ENCODE measurements at places on chromosomes 11 and 22.

DNA sequence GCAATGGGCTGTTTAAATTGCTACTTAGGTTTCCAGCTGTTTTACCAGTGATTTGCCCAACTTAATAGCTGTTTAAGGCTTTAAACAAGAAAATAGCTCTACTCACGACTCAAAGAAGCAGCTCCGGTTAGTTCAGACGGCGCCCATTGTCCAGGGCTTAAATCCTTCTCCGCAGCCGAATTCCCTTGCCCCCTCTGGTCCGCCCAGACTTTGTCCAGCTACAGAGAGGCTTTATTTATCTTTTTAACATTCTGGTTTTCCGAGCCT is 20.9 kb upstream of the SCUBE1 start:
- no peak for DNase-seq

GRCh38 chr11:114209904-114210303 is 86.3 kb upstream of the NNMT start:
- DNase-seq = no peak

DNA sequence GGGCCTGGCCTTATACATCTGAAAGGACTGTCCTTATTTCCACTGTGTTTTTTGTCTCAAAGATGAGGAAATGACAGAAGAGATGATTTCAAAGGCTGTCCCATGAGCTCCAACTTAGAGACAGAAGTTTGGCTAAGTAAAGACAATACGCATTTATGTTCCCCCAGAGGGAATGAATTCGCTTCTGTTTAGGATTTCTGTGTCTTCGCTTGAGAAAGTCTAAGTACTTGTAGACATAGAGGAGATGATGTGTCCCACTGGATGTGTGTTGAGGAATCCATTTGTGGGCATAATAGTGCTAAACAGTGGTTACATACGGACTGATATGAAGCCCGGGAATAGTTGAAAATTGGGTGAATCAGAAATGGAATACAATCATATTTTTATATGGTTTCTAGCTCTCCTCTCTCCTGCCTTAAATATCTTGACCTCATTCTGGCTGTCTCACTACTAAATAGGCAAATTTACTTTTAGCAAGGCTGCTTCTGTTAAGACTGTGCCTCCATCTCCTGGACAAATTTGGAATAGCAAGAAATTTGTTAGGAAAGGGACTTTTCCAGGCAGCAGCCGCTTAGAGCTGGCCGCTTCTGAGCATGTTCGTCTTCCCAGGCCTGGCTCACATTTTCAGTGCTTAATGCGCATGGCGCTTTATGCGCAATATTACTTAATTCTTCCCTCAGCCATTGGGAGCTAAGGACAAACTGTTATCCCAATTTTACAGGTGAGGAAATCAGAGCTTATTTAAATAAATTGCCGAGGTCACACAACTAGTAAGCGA is 1.9 kb upstream of the PEX26 start:
- peak; percentile 84 for DNase-seq

DNA sequence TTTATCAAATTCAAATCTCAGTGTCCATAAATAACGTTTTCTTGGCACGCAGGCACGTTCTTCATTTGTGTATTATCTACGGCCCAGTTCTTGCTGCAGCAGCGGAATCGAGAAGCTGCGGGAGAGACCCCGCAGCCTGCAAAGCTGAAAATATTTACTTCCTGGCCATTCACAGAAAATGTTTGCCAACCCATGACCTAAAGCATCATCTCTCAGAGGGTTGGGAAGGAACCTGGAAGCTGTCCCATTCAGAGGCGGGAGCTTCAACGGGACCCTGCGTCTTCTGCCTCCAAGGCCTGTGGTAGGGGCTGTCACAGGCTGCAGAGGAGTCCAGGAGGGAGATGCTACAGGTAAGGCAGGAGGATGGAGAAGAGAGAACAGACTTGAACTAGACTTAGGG is 319.2 kb downstream of the MN1 start:
- no peak for DNase-seq

- DNase-seq = no peak
Observed at GRCh38 chr22:43293655-43294392, 49.3 kb downstream of the SCUBE1 start.

DNA sequence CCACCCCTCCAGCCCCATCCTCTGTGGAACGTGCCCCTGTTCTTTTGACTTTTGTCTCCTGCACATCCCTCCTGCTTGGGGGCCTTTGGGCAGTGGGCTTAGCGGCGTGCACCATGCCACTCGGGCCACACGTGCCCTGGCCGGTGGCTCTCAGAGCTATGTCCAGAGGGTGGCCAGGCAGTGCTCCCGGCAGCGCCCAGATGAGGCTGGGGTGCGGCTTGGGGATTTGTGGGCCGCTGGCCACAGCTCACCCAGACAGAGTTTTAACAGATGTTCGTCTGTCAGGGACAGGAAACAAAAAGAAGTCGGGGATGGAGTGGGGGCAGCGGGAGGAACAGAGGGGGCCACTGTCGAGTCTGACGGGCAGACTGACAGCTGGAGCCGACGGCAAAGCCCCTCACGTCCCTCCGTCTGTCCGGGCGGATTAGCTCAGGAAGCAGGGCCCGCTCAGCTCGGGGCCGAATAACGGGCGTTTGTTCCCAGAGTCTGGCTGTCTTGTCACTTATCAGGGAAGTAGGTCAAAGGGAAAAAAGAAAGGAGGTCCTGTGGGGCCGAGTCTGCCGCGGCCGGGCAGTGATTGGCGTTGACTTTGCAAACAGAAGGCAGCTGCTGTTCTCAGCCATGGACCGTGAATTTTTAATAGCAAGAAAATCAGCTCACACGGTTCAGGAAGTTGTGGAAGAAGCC is 61.6 kb downstream of the LRP5 start:
- peak; percentile 21 for DNase-seq

GRCh38 chr11:95088946-95089619 is 563 bp upstream of the ENDOD1 start:
- DNase-seq = no peak

- no peak for DNase-seq
Observed at GRCh38 chr11:113373981-113374560, 13.5 kb upstream of the ANKK1 start.

- DNase-seq = no peak
Observed at GRCh38 chr22:16801571-16801970, 23.6 kb downstream of the XKR3 start.

GRCh38 chr11:9760193-9760575 is 96.3 kb downstream of the SWAP70 start:
- DNase-seq = peak; percentile 92

DNA sequence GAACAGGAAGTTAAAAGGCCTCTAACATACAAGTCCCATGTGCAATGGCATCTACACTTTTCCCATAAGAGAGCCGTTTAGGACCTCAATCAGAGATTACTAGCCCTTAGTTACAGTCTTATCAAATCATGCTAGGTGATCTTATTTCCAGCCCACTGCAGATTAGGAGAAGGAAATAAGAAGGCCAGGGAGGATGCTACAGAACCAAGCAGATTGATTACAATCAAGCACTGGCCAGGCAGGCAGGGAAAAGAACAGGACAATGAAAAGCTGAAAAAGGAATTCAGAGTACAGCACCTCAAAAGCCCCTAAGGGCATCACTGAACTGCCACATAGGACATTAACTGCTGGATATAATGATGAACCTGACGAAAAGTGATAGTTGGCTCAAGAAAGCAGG is 73.0 kb downstream of the CLPB start:
- no peak for DNase-seq

Data from fibroblast of skin of right quadriceps (primary cell).